ENCODE measurements at places on chromosomes 12 and 14. TPM values are rescaled to one million over a fixed set of nuclear protein-coding genes. Genes with fewer than 3 reads are reported as not detected.

LRRC10 gene
- 30.3 TPM for total RNA-seq

KRT86 gene
- total RNA-seq = not detected

TGFB3 gene
- total RNA-seq = 57.5 TPM

STAB2 gene
- 0.75 TPM for total RNA-seq

CORO1C gene
- total RNA-seq = 74.7 TPM

PGF gene
- total RNA-seq = 9.4 TPM

BDKRB2 gene
- total RNA-seq = 0.57 TPM

GZMB gene
- 0.48 TPM for total RNA-seq

VRTN gene
- not detected for total RNA-seq

USP44 gene
- 0.35 TPM for total RNA-seq

GRCh38 chr12:82383930-82384552 lies 25.7 kb downstream of the METTL25 start:
- no peak for DNase-seq

GRCh38 chr12:95168746-95169145 lies 48.5 kb downstream of the FGD6 start:
- DNase-seq = no peak

DNA sequence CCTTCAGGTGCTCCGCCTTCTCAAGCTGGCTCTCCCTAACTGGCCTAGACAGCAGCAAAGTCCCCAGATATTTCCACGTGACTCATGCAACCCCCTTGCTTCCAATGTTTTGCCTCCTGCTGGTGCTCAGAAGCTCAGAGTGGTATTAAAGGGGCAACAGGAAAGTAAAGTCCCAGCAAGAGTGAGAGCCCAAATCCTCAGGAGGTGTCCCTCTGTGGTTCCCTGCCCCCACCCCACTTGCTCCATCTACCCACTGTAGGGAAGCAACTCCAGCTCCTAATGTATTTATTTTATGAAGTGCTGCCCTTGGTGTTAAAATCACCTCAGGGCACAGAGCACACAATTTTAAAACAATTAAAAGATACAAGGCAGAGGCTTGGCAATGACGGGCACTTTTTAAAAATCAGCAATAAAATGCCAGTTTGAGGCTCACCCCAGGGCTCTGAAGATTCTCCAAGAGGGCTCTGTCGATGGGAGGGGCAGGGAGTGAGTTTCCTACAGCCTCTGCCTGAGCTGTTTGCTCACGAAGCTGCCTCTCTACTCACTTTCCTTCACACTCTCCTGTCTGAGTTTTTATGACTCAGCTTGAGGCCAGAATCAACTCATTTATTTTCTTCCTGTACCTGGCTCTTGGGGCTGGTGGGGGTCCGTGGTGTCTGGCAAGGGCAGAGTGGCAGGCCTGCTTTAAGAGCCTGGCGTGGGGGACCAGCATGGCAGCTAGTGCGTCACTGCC lies 81.9 kb upstream of the MAX start:
- DNase-seq = no peak

DNA sequence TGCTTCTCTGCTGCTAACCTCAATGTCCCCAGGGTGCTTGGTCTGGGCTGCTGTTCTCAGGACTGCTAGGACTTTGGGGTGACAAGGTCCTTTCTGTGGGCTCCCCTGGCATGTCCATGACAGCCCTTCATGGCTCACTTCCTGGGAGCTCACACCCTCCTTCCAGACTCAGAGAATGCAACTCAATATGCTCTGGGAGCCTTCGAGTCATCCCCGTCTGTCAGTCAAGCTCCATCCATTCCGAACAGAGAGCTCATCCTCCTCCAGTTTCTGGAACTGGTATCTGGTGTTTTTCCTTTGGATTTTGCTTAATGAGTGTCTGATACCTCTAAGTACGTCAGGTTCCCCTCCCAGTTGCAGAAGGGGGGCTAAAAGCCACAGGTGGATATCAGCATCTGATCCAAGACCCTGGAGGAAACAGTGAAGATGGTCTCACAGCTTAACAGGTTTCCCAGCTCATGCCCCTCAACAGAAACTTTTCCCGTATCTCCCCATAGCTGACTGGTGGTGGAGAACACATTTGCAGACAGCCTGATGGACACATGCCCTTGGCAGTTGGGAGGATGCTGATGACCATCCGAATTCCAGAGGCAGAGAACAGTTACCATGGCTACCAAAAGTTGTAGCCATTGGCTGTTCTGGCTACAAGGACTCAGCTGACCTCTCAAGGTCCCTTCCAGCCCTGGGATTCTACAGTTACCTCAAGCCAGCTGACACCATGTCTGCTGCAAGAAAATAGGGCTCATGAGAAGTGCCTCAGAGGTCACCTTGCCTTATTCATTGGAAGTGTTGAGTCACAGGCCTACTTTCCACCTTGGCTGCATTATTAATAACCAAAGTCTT lies 9.5 kb upstream of the RAB35 start:
- no peak for DNase-seq

DNA sequence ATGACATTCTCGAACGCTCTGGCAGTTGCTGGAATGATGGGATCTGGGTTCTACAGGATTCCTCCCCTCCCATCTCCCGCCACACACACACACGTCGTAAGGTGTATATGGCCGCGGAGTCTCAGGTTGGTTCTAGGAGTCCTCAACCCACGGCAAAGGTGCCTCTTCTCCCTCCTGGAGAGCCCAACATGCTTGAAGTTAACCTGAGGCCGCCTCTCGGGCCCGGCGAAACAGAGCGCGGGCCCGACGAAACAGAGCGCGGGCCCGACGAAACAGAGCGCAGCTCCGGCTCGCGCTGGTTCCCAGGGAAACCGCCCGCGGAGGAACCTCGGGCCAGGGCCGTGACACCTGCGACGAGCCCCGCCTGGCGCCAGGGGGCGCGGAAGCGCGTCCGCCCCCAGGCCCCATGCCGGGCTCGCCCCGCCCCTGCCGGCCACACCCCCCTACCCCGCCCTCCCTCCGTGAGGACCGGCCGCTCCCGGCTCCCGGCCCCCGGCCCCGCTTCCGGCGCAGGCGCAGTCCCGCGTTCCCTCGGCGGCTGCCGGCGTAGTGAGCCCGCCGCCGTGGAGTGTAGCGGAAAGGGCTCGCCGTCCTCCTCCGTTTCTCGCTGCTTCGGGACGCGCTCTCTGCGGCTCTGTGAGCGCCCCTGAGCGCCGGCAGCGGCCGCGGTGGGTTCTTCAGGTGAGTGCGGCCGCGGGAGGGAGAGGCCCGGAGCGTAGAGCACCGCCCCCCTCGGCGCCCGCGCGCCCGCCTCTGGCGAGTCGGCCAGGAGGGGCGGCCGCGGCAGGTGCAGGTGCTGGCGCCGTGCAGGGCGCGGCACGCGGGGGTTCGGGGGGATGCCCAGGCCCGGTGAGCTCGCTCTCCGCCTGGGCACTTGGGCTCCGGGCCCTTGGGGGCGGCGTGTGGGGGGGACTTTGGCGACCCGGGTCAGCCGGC lies at the start of gene RAB3IP:
TSS of gene RAB3IP (plus strand) at position 510 of the 936 bp plus-strand sequence. CDS start 16,549 bp downstream, outside the sequence.
- peak; percentile 94 for DNase-seq

DNA sequence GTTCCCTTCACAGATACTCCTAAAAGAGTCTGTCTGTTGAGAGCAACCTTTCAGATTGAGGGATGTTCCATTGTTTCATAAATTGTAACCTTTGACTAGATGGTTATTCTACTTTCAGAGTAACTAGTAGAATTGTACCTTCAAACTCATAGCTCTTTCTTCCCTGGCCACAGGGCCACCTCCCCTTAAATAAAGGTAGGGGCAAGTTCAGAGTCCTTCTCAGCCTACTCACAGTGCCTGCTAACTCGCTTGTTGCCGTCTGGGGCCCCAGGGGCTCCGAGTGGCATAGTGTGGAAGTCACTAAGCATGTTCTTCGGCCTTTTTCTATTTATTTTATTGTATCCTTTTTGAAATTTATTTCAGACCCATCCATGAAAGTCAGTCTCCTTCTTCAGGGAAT lies 250.4 kb downstream of the ALX1 start:
- no peak for DNase-seq

- DNase-seq = no peak
These were observed 53.0 kb upstream of the FUT8 start for GRCh38 chr14:65359503-65359902.

GRCh38 chr12:56488041-56488955 lies at the start of gene GLS2:
GLS2 (minus strand) TSS chr12:56488161; CDS start chr12:56488118, 43 bp downstream.
- peak; percentile 86 for DNase-seq

GRCh38 chr12:67613040-67613439 lies 35.5 kb upstream of the DYRK2 start:
- DNase-seq = no peak

DNA sequence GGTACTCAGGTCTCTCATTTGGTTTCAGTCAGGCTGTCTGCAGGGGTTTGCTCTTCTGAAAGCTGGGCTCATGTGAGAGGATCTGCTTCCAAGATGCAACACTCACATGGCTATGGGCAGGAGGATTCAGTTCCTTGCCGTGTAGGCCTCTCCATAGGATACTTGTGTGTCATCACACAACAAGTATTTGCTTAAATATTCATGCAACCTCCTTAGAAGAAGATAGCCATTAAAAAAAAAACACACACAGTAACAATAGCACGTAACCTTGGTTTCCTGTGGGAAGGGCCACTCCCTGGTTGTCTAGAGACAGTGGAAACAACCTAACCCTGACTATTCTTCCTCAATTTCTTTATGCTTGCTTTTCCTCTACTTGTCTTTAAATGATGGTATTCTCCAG lies 31.8 kb upstream of the CLEC4E start:
- no peak for DNase-seq

DNA sequence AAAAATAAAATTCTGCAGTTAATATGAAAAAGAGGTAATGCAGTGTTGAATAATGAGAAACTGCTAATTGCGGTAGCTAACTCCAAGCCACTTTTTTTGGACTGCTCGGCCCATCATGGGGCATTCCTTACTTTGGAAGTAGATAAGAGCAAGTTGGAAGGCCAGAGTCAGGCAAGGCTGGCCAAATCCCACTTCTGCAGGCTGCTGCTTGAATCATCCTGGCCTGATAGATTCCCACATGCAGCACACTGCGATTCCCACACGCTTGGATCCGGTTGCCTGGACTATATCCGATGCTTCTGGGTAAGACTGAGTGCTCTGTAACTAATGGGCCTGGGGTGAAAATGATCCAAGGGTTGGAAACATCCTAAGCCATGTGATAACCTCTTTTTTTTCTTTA lies 10.6 kb downstream of the EIF2B2 start:
- DNase-seq = peak; percentile 77

DNA sequence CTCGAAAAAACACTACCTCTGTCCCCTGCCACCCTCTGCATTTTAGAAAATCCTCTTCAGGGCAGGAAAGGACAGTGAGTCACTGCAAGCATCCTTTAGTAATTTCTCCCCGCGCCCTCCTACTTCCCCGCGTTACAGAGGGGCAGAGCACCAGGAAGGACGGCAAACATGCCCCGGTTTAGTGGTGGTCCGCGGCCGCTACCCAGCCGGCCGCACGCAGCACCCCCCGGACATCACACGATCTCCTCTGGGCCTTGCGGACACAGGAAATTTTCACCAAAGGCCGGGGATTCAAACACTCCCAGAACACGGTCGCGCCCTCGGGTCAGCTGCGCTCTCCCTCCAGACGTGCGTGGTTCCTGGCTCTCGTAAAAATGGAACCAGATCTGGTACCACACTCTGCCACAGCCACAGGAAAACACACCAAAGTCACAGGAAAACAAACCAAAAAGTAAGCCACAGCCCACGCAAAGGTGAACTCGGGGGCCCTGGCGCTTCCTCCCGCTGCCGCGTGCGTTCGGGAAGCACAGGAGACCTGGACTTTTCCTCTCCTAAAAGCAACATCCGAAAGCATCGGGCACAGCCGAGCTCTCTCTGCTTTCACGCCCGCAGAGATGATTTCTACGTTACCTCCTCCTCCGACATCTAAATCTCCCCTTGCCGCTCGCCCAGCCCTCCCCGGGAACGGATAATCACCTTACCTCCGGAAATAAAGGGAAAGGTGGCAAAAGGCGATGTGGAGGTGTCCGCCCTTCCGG lies 839 bp downstream of the SLC38A1 start:
- DNase-seq = no peak

DNA sequence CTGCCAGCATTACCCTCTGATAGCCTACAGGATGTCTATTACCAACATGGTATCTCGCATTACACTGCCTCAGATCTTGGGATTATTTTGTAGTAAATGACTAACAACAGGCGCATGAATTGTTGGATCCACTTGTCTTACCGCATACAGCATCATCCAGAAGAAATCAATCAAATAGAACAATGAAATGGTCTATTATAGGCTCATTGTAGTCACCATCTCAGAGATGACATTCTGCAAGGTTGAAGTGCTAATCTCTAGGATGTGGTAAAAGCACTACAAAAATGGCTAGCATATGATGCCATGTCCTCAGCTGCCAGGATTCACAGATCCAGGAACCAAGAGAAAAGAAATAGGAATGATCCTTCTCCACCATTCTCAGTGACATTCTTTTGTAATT lies 52.0 kb downstream of the WASHC3 start:
- DNase-seq = no peak

GRCh38 chr12:117142094-117142493 lies 42.9 kb upstream of the TESC start:
- no peak for DNase-seq

GRCh38 chr12:57853864-57854556 lies 7.5 kb upstream of the CTDSP2 start:
- DNase-seq = no peak

DNA sequence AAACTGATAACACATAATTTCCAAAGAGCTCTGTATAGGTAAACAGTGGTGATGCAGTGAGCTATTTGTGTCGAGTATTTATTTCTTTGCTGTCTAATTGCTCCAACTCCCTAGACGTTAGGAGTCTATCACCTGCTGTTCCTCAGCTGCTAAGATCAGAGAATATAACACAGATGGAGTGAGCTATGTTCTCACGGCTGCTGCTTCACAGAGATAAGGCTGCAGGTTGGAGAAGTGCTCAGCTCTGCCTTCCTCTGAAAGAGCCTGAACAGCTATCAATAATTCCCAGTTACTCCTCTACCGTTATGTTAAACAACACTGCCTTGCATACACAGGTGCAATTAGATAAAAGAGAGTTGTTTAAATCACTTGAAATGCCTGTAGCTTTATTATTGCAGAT lies 103.2 kb upstream of the MDGA2 start:
- no peak for DNase-seq

- no peak for DNase-seq
These were observed 91.1 kb upstream of the FUT8 start for GRCh38 chr14:65321370-65321875.

DNA sequence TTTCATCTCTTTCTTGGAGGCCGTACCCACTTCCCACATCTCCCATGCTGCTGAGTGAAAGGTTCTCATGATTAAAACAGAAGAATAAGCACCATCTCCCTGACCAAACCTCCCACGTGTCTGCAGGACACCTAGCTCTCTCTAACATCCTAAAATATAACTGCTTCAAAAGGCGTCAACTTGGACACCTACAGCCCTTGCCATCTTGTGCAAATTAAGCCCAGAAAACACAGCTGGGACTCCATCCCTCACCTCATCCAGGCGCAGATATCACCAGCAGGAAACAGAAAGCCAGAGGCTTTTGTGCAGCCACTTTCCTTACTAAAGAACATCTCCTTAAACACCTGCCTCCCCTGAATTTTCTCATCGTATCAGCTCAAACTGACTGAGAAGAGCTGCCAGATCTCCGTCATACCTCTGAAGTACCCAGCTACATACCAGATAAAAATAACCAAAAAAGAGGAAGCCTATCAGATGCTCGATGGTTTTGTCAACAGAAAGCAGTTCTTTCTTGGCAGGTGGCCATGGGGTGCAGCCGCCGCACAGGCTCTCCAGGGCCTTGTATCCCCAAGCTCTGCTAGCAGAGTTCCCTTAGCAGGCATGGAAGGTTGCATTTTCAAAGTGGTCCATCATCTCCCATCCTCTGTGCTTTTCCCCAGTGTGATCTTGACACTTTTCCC lies 28.8 kb downstream of the MAP3K9 start:
- no peak for DNase-seq

All from cardiac septum (tissue), 1 donor.